Daoy (cell line): ENCODE measurements at places on chromosomes 16 and 17.

DNA sequence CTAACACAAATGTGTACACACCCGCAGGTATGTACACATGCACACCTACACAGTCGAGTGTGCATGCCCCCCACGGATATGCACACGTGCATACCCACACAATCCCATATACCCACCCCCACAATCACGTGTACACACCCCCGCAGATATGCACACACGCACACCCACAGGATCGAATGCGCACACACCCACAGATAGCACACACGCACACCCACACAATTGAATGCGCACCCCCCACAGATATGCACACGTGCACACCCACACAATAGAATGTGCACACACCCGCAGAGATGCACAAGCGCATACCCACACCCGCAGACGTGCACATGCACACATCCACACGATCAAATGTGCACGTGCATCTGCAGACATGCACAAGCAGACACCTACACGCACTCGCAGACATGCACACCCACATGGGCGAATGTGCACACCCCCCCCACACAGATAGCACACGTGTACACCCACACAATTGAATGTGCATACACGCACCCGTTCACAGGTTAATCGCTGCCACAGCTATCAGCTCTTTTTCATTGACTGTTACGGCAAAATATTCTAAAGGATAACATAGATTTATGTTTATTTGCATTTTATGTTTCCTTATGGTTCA is 10.8 kb downstream of the ZNF750 start:
- no peak for DNase-seq

- DNase-seq, result no peak
Measured at GRCh38 chr17:49588726-49589576, 13.3 kb downstream of the NXPH3 start.

GRCh38 chr17:4221899-4222659 is 41.7 kb downstream of the ANKFY1 start:
- DNase-seq, result no peak

GRCh38 chr16:49366669-49367068 is 6.9 kb upstream of the C16orf78 start:
- no peak for DNase-seq

- no peak for DNase-seq
Measured at GRCh38 chr17:39737760-39738567, at the start of gene GRB7. Gene GRB7 (plus strand): TSS chr17:39737938. CDS start chr17:39742302, 4,364 bp downstream.

DNA sequence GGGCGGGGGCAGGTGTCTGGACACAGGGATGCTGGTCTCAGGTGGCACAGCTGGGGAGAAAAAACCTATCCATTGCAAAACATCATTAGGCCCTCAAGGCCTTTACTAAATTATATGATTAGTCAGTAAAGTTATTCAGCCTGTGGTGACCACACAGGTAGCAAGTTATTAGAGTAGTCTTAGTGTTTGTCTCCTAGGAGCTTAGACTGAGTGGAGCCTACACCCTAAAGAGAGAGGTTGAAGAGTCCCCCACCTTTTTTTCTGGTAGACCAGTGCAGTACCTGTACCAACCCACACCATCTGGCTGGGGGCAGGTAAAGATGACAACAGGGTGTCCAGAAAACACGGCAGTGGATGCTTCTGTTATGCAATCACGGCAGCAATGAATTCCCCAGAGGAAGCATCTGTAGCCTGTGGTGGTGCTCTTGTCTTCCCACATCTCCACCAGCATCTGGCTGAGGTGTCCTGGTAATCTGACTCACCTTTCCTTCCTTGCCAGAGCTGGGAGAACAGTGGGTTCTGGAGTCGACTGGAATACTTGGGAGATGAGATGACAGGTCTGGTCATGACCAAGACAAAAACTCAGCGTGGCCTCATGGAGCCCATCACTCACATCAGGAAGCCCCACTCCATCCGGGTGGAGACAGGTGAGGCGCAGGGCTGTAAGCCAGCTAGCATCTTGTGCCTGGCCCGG is 11.0 kb downstream of the MYCBPAP start:
- no peak for DNase-seq

- DNase-seq, result peak; percentile 76
Measured at GRCh38 chr17:17682737-17683680, 1.8 kb downstream of the RAI1 start.

- no peak for DNase-seq
Measured at GRCh38 chr17:29146369-29146972, 33.7 kb downstream of the MYO18A start.

- no peak for DNase-seq
Measured at GRCh38 chr16:80692270-80692669, 112.1 kb downstream of the CDYL2 start.

GRCh38 chr17:73491648-73492047 is 152.6 kb downstream of the SDK2 start:
- no peak for DNase-seq

DNA sequence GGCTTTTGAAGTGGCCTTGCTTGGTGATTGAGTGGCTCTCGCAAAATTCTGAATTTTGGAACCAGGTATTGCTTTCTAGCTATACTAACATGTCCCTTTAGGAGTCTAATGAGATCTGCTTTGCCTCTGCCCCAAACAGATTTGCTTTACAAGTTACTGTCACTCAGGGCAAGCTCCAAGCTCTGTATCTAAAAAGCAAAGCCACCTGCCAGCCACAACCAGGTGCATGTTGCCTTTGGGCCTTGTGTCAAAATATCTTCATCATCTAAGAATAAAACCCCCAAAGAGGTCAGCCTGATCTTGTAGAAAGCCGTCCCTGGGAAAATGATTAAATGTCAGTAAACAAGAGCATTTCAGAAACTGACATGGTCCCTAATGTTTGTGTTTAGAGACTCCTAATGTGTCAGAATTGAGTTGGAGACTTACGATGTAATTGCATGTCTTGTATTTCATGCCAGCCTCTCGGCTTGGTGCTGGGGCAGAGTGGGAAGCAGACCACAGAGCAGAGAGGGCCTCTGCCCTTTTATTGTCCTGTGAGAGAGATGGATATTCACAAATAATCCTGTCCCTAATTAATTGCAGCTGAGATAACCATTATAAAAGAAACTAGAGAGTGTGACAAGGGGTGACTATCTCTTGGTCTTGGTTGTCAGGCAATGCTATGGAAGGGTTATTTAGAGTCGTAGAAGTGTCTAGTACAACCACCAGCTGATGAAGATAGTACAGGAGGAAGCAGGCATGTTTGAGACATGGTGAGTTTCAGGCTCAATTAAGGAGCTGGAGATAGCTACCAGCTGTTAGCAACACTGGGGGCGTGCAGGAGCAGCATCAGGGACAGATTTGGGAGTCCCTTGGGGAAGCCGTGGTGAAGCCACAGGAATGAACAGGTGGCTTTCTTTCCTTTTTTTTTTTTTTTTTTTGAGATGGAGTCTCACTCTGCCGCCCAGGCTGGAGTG is 90.7 kb downstream of the PITPNC1 start:
- DNase-seq, result no peak

GRCh38 chr16:90022209-90023077 is 3.2 kb upstream of the DBNDD1 start:
- DNase-seq, result peak; percentile 92

DNA sequence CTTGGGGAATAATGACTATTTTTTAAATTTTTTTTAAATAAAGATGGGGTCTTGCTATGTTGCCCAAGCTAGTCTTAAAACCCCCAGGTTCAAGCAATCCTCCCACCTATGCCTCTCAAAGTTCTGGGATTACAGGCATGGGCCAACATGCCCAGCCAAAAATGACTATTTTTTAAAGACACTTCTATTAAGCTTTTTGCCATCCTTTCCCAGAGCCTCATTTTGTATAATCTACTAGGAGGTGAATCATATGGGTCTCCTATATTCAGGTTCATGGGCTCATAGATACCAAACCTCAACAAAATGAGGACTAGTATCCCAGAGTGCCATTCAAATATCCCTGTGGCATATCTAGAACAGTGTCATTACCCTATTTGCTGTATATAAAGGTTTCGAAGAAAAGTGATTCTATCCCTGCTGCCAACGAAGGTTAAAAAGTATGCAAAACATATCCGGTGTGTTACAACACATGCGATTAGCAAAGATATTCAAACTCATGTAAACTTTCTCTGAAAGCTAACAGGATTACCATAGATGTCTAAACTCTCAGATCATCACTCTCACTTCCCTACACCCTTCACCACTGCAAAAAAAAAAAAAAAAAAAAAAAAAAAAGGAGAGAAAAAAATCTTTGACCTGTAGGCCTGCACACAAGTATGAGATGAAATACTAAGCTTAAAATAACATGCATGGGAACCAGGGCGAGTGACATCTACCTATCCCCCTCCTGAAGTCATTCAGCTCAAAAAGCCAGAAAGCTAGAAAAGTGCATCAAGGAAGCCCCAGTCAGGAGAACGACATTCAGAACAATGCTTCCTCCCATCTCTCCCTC is 23.5 kb downstream of the XPO6 start:
- no peak for DNase-seq

- DNase-seq, result no peak
Measured at GRCh38 chr17:64006361-64007088, 8.4 kb downstream of the PRR29 start.

GRCh38 chr17:10775058-10775457 is 28.8 kb downstream of the TMEM238L start:
- no peak for DNase-seq
